ENCODE measurements at places on chromosomes 1 and 21.
A peak's percentile ranks its signal among the peaks of the same experiment; 100 is the strongest.

- DNase-seq: peak; percentile 57
These were observed 575 bp downstream of the RRAGC start for GRCh38 chr1:38858833-38859560.

- DNase-seq: peak; percentile 27
These were observed 46.7 kb upstream of the GUCA2A start for GRCh38 chr1:42211224-42211623.

DNA sequence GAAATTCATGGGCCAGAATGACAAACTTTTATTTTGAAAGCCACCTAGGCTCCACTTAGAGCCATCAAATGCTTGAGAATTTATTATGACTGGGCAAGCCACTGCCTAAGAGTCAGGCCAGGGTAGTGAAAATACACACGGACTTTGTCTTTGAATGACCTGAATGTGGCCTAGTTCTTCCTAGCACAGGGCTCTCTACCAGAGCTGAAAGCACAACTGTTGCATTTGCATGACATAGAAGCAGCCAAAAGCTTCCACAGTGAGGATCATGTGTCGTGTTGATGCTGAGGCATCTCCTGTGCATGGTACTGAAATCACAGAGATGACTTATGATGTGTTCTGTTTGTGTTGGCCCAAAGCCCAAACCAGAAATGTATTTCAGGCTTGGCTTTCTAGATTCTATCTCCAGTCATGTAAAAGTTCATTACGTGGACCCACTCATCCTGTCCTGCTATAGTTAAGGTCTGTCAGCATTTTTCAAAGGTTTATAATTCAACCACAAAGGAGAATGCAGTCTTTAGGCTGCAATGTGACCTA, 164.0 kb upstream of the UBE2U start:
- peak; percentile 93 for DNase-seq

DNA sequence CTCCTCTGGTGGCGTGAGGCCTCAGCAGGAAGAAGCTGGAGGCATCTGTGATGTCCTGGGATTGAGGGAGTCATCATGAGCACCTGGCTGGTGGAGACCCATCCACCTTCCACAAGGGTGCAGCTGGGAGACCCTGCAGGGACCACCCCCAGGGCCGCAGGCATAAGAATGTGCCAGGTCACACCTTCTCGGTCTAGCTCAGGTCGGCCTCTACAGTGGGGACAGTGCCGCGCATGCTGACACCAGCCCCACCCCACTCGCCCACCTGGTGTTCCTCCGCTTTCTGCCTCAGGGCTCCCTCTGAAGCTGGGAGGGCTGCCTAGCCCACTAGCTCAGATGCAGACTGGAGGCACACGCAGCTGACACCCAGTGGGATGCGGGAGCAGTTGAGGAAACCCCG, 5.8 kb upstream of the PAQR7 start:
- no peak for DNase-seq

DNA sequence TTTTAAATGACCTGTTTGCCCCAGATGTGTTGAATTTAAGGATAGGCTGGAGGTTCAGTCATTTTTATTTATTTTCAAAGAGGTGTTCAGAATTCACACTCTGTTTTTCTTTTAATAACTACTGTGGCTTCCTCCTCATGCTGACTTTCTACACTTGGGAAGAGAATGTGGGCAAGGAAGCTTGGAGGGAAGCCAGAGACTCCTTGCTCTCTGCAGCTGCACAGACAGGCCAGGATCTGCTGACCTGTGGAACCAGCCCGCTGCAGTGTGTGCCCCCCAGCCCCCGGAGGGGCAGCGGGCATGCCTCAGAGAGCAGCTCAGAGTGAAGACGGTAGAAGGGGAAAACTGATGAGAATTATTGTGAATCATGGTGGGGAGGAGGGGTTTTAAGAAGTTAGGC, 16.9 kb downstream of the MGST3 start:
- DNase-seq: no peak

- DNase-seq: no peak
These were observed 5.5 kb upstream of the PADI1 start for GRCh38 chr1:17199267-17200044.

- peak; percentile 84 for DNase-seq
These were observed 17.2 kb downstream of the NFYC start for GRCh38 chr1:40708750-40709099.

DNA sequence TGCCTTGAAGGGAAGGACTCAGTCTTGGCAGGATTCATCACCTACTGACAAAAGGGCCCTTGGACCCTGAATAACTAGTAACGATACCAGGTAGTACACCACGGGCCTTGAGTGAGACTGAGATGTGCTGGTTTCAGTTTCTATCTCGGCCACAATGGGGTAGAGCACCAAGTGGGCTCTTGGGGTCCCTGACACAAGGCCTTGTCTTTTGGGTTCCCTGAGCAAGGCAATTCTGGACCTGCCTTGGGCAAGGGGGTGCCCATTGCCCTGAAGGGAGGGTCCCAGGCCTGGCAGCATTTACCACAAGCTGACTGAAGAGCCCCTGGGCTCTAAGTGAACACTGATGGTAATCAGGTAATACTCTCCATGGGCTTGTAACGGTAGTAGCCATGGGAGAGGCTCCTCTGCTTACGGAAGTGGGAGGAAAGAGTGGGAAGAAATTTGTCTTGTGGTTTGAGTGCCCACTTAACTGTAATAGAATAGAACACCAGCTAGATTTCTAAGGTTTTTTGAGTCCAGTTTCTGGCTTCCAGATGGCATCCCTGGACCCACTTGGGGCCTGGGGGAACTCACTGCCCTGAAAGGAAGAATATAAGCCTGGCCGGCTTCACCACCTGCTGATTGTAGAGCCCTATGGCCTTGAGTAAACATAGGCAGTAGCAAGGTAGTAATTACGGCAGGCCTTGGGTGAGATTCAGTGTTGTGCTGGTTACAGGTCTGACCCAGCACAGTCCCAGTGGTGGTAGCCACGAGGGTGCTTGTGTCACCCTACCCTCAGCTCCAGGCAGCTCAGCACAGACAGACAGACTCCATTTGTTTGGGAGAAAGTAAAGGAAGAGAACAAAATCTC, 58.5 kb downstream of the WDR4 start:
- no peak for DNase-seq

- no peak for DNase-seq
These were observed 23.4 kb downstream of the BCAR3 start for GRCh38 chr1:93658188-93658587.

DNA sequence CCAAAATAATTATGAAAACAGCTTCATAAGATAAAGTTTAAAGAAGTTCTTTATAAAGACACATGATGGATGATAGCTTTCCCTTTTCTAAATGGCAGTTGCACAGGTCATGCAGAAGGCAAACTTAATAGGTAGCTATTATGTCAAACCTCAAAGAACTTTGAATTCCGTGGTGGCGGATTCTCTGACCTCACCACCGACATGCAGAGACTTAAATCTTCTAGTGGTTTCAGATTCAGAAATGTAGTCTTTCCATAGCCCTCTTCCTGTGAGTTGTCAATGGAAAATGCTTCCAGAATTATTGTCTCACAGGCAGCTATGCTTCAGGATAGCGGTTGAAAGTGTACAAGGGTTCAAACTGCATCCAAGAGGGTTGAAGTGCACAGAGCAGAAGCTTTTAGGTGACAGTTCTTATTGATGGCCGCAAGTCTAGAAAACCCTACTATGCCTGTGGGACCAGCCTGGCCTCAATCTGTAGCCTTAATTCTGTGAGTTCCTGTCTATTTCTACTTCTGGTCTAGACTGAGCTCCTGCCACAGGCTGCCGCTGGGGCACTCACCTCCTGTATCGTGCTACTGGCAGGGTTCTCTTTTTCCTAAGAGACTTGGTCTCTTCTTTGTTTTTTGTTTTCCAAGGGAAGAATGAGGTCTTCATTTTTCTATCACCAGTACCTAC, 117.0 kb upstream of the ERRFI1 start:
- DNase-seq: no peak
